ENCODE measurements at places on chromosomes 2 and 18. TPM values are rescaled to one million over a fixed set of nuclear protein-coding genes. Genes with fewer than 3 reads are reported as not detected.

DNA sequence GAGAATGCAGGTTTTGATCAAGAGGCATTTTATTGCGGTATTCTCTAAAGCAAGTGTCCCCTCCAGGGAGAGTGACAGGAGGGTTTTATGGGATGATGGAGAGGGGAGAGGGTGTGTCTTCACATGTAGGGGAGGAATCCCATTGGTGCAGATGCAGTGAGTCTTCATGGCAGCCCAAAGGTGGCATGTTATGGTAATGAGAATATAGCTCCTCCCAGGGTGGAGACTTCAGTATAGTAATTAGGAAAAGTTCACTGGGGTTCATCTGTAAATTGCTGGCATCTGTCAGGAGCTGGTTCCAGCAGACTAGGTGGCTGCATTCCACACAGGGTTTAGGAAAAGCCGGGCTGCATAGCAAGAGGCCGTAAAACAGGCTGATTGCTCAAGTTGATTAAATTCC lies 230.7 kb upstream of the CCDC68 start:
- DNase-seq, result no peak

The GLI2 gene
- total RNA-seq, result 2.1 TPM

The PJVK gene
- 1.1 TPM for total RNA-seq

The IL36RN gene
- not detected for total RNA-seq

The SERPINB13 gene
- not detected for total RNA-seq

The SERPINB4 gene
- not detected for total RNA-seq

The SLC4A3 gene
- 456 TPM for total RNA-seq

The ITM2C gene
- 28.8 TPM for total RNA-seq
